ENCODE measurements at places on chromosomes 5 and 9.

- no peak for DNase-seq
Observed at GRCh38 chr5:96387616-96388015, 45.4 kb downstream of the PCSK1 start.

- no peak for DNase-seq
Observed at GRCh38 chr5:80291761-80292160, 28.0 kb upstream of the SPZ1 start.

- no peak for DNase-seq
Observed at GRCh38 chr5:160315968-160316367, 3.6 kb upstream of the CCNJL start.

DNA sequence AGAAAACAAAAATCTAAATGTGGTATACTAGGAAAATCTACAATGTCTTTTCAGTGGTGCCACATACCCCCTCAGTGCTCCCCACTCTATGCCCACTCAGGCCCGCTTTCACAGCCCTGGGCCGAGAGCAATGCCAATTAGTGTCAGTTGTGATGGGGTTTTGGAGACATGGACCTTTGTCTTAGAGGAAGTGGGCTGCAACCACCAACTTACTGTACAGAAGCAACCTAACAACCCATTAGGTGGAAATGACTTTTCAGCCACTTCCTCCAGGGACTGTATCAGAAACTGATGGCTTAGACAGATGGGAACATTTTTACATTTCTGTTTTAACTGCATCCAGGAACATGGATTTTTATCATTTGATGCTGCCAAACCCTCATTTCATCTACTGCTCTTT is 268.0 kb downstream of the BNC2 start:
- no peak for DNase-seq

DNA sequence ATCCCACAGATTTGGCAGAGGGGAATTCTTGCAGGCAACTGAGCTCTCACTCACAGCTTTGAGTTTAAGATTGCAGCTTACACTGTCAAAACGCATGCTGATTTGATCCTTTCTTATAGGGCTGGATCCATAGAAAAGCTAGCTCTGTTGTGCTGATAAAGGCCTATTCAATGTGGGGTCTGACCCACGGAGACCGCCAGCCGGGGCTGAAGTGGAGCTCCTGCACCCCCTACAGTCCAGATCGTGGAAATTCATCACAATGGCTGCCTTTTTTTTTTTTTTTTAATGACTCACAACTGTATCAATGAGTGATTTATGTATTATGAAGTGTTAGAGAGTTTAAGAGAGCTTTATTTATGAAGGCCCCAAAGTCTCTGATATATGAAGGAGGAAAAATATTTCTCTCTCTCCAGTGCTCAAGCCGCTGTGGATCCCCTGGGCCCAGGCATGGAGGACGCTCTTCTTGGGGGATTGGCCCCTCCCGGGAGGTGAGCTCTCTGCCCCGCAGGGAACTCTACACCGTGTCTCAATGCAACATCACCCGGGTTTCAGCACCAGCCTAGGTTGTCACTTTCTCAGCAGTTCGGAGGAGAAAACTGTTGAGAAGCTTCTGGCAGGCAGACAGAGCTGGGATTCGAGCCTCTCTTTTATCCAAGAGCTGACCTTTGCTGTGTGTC is 700.2 kb downstream of the IRX1 start:
- no peak for DNase-seq

- DNase-seq, result no peak
Observed at GRCh38 chr5:168300326-168301182, 9.1 kb downstream of the WWC1 start.

DNA sequence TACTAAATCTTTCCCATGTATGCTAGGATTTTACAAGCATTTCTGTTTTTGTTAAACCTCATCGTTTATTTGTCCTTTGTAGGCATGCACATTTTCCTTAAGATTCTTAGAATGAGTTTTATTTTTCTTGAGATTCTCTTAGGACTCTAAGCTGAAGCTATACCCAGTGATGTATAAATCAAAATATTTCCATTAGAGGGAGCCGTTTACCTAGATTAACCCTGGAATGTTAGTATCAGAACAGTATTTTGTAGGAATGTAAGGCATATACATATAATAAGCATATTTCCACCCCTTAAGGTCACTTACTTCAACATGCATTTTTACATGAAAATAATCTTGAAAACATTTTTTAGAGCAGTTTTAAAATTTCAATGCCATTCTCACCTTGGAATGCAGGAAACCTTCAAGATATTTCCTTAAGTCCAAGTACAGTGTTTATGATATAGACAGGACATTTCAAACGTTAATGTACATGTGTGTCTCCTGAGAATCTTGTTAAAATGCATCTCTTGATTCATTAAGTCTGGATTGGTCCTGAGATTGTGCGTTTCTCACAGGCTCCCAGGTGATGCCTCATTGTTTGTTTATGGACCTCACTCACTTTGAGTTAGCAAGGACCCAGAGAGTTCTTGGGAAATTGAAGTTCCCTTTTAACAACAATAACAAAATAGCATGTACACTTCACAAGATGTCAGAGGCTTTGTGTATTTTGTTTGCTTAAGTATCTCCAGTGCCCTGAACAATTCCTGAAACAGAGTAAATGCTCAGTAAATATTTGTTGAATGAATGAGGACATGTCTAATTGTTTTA is 34.9 kb upstream of the FCHO2 start:
- no peak for DNase-seq

DNA sequence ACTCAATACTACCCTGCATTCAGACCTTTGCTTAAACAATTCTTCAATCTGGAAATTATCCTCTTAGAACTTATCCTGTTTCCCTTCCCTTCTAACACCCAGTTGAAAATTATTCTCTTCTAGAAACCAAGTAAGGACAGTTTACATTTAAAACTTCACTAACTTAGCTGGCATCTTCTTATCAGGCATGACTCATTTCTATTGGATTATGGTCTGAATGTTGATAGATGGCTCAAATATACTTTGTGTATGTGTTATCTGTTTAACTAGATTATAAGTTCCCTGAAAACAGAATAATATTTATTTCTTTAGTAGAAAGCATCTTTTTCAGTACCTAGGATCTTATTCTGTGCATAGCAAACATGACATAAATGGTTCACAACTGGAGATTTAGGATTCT is 161.9 kb downstream of the PPP2R2B start:
- DNase-seq, result no peak

DNA sequence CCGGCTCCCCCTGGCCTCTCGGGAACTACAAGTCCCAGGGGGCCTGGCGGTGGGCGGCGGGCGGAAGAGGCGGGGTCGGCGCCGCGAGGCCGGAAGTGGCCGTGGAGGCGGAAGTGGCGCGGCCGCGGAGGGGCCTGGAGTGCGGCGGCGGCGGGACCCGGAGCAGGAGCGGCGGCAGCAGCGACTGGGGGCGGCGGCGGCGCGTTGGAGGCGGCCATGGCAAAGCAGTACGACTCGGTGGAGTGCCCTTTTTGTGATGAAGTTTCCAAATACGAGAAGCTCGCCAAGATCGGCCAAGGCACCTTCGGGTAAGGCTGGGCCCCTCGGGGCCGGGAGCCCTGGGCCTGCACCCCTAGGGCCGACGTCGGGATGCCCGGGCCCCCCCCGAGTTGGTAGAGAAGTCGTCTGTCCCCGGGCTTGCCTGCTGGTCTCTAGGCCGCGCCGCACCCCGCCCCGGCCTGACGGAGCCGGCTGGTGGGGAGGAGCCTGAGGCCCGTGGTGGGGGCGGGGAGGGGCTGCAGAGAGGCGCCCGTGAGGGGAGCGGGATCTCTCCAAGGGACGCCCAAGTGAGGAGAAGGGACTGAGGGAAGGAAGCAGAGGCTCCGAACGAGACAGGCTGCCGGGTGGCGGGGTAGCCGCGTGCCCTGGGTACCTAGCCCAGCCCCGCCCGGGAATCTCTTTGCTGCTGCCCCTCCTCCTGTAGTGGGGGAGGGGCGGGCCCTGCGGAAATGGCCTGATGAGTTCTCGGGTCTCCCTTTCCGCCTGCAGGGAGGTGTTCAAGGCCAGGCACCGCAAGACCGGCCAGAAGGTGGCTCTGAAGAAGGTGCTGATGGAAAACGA is at the start of gene CDK9:
TSS of gene CDK9 (plus strand) at position 102 of the 840 bp plus-strand sequence. CDS start at position 217, 115 bp downstream.
- peak; percentile 93 for DNase-seq

DNA sequence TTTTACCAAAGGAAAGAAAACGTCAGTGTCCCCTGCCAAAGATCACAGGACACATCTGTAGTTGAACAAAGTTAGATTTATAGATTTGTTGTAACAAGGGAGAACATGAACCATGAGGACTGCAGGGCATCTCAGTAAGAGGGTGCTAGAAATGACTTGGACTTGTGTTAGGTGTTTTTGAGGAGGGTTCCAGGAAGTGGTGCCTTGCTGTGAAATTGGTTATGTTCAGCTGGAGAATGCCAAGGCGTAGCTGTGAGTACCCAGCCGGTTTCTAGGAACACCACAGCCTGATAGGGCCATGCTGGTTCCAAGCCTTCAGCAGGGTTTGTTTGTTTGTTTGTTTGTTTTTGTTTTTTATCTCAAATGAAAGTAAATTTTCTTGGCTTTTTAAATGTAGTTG is 5.3 kb downstream of the SPEF2 start:
- DNase-seq, result no peak

GRCh38 chr5:79774171-79774854 is 84.7 kb downstream of the CMYA5 start:
- DNase-seq, result peak; percentile 1

DNA sequence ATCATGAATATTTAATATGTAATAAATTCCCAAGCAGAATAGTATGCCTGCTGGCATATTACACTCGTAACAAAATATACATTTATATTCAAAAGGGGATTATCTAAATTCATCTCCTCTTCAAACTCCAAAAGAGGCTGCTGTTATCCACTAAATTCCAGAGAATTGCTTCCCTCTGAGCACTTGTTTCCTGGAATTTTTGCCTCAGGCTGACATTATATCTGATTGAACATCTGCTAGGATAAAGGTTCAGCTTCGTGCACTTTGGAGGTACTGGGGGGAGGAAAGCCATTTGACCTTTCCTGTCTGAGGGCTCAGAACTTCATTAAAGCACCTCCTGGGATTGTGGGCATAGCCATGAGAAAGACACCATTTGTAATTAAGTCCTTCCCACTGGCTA is 4.3 kb upstream of the HAPLN1 start:
- no peak for DNase-seq

DNA sequence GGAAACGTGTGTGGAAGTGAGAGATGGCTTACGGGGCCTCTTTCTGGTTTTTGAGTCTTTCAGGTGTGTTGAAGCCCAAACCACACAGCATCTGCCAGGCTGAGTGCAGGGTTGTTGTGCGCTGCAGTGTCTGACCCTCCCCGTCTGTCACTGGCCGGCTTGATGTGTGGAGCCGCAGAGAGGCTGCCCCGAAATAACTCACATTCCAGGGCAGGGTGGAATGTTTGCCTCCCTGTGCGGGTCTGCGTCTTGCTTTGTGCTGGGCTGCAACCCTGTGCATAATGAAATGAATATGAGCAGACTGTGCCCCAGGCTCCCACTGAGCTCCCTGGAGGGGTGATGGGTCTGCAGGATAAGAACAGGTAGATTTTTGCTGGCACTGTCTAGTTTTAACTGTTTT is 9.9 kb upstream of the PLEKHG4B start:
- DNase-seq, result no peak

DNA sequence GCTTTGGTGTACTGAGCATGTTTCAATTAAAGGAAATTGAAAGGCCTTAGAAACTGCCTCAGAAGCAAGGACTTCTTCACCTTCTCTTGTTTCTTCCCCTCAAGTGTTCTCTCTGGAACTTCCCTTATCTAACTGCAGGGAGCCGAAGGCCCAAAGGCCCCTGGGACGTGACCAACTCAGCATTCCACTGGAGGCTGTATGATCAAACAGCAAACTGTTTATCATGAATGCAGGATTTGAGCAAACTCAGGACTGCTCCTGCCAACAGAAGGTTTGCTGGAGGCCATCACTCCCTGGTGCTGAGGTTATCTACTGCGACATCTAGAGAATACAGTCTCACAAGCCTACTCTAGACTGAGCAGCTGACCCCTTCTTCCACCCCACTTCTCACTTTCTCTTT is 4.8 kb upstream of the CDH10 start:
- DNase-seq, result no peak

DNA sequence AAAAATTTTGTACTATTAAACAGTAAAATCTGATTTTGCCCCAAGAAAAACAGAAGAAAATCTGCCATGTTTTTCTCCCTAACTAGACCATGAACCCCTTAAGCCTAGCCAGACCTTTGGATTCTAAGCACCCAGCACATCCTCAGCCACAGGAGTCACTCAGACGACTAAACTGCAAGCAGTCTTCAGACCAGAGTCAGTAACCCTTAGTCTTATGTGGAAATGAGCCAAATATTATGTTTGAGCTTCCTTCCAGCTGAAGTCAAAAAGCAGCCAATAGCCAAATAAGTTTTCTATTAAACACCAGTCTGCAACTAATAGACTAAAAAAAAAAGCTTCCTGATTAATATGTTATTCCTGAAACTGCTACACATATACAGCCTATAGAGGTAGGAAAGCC is 47.4 kb downstream of the GOLPH3 start:
- no peak for DNase-seq

DNA sequence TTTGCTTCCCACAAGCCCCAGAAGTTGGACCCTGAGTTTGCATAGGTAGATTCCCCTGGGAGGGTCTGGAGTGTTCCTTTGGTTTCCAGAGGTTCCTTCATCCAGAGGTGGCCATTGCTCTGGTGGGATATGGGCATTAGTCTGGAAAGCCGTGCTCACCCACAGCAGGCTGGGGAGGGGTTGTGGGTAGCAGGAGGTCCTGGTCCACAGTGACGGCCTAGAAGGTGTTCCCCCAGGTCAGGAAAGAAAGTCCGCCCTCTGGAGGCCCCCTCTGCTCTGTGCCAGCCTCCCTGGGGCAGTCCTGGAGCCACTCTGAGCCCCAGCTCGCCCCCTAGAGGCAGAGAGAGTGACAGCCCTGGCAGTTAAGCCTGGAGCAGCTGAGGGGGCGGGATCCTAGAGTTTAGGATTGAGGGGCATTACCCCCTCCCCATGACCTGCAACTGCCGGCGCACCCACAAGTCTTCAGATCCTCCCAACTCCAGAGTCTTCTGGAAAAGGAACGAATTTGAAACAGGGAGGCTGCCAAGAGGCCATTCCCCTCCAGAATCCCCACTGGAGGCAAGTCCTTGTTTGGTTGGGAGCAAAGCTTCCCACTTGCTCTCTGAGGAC is 36.8 kb downstream of the NDST1 start:
- peak; percentile 53 for DNase-seq

- no peak for DNase-seq
Observed at GRCh38 chr5:60514152-60514551, 185.8 kb downstream of the DEPDC1B start.

GRCh38 chr9:137494104-137494544 is 35.0 kb upstream of the NSMF start:
- no peak for DNase-seq

DNA sequence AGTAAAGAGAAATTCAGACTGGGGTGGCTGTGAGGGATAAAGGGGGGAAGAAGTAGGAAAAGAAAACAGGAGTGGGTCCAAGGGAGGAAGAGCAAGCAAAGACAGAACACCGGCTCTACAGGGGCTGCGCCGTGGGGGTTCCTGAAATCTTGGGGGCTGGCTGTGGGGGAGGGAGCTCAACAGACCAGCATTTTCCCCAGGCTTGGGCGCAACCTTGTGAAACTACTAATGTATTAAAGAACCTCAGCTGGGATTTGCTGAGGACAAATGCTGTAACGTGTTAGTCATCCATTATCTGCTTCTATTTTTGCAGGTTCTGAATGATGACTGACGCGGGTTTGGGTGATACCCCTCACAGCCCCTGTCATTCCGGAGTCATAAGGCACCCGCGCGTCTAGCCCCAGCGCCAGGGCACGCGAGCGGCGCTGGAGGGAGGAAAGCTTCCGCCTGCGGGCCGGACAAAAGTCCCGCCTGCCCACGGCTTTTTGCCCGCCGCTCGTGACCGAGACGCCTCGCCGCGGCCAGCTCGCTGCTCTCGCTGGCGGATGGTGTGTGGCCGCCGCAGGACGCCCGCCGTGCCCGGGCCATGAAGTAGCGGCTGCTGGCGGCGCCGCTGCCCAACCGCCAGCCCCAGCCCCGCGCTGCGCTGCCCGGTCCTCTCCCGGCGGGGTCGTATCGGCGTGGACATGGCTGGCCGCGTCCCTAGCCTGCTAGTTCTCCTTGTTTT is 110.6 kb downstream of the PAM start:
- DNase-seq, result peak; percentile 25
